IPS-NIHi11 (cell line): ENCODE measurements at places on chromosomes 5 and 9.
A peak's percentile ranks its signal among the peaks of the same experiment; 100 is the strongest.

- no peak for DNase-seq
These were observed 10.7 kb upstream of the ZBTB34 start for GRCh38 chr9:126849591-126850225.

DNA sequence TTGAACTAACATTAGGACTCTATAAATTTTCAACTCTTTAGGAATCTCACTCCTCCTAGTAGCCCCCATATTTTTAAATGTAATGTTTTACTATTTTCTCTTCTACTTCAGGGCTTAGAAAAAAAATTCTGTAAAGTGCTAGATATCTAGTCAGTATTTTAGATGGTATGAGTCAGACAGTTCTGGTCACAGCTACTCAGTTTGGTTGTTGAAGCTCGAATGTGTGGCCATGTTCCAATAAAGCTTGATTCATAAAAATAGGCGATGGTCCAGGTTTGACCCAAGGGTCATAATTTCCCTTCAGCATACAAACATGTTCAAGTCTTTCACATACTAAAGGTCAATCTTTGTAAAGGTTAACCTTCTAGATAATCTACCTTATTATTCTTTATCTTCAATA is 566.0 kb upstream of the CDH18 start:
- no peak for DNase-seq

- no peak for DNase-seq
These were observed 13.1 kb upstream of the TENT4A start for GRCh38 chr5:6700074-6700684.

DNA sequence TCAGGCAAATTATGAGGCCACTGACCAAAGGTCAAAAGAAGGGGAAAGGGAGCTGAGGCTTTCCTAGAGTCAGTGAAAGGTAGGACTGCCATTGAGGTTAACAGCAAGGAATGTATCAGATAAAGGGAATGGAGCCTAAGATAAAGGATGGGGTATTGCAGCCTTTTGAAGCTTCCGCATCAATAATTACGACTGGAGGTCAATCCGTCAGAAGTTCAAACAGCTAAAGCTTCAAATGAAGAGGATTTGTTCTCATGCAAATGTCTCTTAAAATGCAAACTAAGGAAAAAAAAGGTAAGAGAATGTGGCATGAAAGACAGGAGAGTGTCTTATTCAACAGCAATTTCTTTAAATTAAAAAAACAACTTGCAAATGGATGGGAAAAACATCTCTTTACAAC is 341.1 kb upstream of the RGMB start:
- peak; percentile 23 for DNase-seq

GRCh38 chr5:139667730-139668063 is 19.5 kb downstream of the CXXC5 start:
- no peak for DNase-seq

DNA sequence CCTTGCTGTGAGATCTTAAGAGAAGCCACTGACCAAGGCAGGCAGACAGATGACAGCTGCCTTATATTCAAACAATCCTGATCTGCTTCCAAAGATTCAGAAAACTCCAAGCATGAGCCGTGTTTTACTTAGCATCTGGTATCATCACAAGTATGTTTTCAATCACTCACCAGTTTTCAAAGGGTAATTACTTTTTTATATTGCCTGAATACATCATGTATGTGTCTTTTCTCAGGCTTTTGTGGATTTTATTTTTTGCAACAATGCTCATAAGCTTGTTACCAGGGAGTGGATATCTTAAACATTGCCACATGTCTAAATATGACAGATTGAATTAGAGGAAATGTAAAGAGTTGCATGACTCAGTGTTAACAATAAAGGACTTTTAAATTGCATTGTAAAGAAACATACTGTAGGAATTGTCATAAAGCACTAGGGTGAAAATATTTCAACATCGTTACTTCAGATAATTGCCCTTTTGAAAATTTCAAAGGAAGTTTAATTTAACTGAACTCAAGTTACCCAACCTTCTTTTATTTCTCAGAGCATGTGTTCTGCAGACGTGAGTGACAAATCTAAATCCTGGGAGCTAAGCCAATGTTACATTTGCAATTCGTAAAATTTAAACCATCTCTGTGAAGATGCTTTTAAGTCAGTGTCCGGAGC is 326.1 kb downstream of the PLK2 start:
- DNase-seq = no peak

GRCh38 chr5:81422671-81423070 is 28.7 kb upstream of the ACOT12 start:
- no peak for DNase-seq

- no peak for DNase-seq
These were observed 70.3 kb downstream of the RIGI start for GRCh38 chr9:32455738-32456137.

DNA sequence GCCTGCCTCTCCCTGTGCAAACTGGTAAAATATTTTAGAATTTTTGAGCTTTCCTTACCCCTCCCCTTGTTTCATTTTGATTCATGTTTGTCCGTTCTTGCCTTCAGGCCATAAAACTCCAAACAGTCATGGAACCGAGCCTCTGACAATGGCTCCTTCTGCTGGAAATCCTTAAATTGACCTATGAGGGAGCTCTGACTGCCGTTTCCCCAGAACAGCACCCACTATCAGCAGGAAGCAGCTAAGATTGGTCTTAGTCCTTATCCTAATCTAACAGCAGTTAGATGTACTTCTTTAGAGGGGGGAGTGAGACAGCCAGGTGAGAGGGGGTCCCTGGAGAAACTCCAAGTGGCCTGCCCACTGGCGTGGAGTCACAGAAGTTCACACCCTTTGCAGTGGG is 106.7 kb downstream of the FAM174A start:
- DNase-seq = no peak

DNA sequence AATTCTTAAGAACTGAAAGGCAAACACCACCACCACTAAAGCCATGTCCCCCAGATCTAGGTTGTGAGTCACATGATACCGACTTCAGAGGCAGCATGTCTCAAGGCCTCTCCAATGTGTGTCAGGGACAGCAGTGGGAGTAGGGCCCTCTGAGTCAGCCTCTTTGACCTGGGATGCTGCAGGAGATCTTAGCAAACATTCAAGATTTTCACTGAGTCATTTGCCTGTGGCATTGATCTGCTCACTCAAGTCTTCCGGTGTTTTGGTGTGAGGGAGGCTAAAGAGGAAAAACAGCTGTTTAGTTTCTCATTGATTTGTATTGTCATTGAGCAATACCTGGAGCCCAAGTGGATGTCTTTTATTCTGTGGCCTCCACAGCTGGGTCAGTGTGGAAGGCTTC is 36.1 kb downstream of the TMC1 start:
- DNase-seq = peak; percentile 17

DNA sequence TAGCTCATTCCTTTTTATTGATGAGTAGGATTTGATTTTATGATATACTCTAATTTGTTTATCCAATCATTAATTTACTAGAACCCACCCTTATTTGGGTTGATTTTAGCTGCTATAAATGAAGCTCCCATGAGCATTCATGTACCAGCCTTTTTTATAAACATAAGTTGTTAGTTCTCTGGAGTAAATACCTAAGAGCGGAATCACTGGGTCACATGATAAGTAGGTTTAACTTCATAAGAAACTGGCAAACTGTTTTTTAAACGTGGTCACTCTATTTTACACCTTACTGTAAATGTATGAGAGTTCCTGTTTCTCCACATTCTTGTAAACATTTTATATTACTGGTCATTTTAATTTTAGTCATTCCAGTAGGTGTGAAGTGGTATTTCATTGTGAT is 364.6 kb downstream of the NPR3 start:
- no peak for DNase-seq

- peak; percentile 73 for DNase-seq
These were observed 32.2 kb downstream of the ANXA2R start for GRCh38 chr5:43007911-43008362.
